HEK293T (cell line): ENCODE measurements at places on chromosomes 16 and 17.

- DNase-seq = peak; percentile 14
Observed at GRCh38 chr17:71441098-71441497, 679.7 kb upstream of the SOX9 start.

- no peak for DNase-seq
Observed at GRCh38 chr16:84295203-84295860, 654 bp downstream of the WFDC1 start.

DNA sequence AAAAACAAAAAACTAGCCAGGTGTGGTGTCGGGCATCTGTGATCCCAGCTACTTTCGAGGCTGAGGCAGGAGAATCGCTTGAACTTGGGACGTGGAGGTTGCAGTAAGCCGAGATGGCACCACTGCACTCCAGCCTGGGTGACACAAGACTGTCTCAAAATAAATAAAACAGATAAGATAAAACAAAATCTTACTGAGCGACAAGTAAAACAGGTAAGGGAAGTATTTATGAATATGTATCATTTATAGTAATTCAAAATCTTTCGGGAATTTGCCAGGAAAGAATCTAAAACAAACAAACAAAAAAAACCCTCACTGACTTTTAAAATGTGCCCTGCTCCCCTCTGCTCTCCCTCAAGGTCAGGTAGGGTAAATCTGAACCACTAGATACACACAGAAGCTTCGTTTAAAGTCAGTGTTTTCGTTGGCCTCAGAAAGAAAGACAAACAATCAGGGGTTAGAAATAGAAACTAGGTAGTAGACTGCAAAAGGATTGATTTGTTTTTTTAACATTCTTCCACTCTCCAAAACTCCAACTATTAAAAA is 2.1 kb downstream of the PRPSAP1 start:
- no peak for DNase-seq

DNA sequence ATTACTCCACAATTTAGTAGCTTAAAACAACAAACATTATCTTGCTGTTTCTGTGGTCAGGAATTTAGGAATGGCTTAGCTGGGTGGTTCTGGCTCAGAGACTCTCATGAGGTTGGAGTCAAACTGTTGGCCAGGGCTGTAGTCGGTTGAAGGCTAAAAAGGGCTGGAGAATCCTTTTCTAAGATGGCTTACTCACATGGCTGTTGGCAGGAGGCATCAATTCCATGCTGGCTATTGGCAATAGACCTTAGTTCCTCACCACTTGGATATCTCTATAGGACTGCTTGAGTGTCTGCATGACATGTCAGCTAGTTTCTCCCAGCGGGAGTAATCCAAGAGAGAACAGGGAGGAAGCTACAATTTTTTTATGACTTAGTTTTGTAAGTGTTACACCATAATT is 6.6 kb upstream of the EFCAB13 start:
- DNase-seq = no peak

DNA sequence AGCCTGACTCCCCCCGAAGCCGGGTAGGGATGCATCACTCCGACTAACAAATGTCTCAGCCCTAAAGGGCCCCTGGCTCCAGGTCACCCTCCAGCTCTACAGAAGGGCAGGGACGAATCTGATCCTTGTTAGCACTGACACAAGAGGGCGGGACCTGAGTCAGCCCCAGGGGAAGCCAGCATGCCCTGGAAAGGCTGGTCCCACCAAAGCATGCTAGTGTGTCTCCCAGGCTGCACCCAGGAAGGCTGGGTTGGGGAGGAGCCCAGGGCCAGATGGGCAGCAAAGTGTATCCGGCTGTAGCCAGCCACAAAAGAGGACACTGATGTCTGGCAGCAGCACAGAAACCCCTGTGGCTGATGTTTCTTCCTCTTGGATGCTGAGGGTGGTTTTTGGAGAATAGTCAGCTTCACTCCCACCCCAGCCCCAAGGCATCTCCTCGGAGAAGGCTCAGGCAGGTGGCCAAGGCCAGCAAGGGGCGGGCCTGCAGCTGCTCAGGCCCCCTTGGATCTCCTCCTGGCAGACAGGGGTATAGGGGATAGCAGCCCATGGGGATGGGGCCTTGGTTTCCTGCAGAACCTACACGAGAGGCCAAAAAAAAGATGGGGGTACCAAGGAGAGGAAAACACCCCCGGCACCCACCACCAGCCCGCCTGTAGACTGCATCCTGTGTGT is 11.0 kb downstream of the NATD1 start:
- no peak for DNase-seq

DNA sequence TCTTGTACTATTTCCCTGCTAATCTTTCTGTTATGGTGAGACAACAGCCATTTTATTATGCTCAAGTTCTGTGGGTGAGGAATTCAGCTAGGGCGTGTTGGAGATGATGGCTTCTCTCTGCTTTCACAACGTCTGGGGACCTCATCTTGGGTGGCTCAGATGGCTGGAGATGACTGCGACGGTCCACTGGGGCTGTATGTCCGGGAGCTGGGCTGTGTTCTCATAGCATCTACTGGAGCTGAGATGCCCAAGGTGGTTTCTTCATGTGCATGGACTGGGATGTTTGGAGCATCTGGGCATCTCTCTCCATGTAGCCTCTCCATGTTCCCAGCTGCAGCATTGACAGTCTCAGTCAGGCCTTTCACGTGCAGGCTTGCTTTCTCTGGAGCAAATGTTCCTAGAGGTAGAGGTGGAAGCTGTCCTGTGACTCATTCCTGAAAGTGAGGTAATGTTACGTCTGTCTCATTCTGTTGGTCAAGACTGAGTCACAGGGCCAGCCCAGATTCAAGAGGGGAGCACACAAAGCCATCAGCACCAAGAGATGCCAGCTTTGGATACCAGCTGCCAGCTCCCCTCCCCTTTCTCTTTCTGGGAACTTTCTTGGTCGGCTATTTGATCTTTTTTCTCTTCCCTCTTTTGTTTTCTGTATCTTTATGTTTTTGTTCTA is 96.2 kb downstream of the RAP1GAP2 start:
- DNase-seq = no peak

GRCh38 chr16:80263848-80264694 is 276.7 kb upstream of the DYNLRB2 start:
- DNase-seq = no peak
